ENCODE measurements at places on chromosomes 16 and 17.

DNA sequence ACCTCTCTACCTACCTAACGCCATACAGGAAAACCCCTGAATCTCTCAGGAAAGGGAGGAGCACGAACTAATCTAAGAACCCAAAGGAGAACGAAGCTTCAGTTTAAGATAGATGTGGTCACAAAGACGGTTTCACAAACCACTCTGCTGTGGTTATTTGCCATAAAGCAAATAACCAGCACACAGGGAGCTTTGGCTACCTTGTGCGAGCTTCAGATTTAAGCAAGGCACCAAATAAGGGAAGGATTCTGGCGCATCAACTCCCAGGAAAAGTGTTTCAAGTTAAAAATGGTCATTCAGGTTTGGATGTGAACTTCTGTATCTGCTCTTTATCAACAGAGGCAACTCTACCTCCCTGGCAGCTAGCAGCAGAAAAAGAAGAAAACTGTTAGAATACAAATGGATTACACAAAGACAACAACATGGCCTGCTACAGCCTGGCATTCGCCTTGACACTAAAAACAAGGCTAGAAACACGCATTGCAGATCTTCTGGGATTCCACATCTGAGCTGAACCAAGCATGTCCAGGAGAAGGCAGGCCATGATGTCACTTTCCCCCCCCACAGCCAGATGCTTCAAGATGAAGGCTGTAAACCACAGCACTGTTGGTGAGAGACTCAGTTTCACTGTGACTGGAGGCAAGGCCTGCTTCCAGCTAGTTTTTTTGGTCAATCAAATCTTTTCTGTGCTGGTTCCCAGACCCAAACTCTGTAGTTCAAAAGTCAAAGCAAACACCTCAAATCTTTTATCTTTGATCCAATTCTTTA, 43.6 kb downstream of the SMG6 start:
- no peak for DNase-seq

- DNase-seq: no peak
Observed at GRCh38 chr17:62690168-62690897, 62.9 kb downstream of the MRC2 start.

DNA sequence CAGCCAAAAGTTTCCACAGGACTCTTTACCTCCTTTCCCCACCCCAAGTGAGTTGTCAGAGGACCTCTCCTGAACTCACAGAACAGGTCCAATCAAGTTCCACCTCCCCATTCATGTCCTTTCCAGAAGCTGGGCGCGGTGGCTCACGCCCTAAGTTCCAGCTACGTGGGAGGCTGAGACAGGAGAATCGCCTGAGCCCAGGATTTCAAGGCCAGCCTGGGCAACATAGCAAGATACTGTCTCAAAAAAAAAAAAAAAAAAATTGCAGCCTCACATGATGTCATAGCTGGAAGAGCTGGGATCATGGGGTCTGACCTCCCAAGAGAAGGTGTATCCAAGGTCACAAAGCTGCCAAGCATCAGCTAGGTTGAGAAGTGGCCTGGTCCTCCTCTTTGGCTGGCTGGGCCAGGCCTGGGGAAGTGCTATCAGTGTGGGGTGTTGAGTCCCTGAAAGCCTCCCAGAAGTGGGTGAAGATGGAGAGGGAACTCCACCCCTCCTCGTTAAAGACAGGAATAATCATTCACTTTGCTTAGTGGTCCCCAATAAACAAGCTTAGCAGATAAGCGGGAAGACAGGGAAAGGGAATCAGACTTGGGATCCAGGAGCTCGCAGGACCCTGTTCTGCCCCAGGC, 5.5 kb upstream of the MNT start:
- DNase-seq: no peak

GRCh38 chr17:40564883-40565768, at the start of gene CCR7:
CCR7 (minus strand) TSS chr17:40565472; CDS start chr17:40565409, 63 bp downstream.
- DNase-seq: no peak

GRCh38 chr17:79781736-79782575, 4.0 kb downstream of the CBX2 start:
- DNase-seq: no peak

DNA sequence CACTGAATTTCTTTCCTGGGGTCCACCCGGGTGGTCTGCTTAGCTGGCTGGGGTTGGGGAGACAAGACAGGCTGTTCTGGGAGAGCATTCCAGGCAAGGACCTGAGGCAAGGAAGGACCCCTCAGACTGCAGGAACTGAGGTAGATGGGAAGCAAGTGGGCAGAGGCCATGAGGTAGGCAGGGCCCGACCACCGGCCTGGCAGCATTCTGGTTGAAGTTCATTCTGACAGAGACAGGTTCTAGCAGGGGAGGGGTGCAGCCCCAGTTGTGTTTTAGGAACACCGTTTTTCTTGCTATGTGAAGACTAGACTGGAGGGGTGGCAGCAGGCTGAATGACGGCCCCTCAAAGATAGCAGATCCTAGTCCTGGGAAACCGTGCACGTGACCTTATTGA, 17.5 kb downstream of the B9D1 start:
- DNase-seq: no peak

DNA sequence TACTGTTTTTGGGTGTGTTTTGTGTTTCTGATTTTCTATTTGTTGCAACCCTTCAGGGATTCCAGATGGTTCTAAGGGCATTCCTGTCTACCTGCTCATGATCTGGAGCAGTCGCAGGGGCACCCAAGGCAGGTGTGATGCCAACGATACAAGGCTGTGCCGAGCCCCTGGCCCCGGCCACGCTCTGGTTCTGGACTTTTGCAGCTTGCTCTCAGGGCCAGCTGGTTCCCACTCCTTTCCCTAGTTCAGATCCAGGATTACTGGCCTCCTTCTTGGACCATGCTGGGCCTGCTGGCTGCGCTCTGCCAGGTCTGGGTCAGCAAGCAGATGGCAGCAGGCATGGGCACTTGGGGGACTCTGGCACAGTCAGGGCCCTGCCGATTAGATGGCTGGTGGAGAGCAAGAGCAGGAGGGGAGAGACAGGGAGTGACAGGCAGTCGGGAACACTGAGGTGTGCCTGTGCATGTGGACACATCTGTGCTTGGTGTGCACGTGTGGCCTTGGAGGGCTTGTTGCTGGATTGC, 15.2 kb upstream of the RAP1GAP2 start:
- DNase-seq: no peak

DNA sequence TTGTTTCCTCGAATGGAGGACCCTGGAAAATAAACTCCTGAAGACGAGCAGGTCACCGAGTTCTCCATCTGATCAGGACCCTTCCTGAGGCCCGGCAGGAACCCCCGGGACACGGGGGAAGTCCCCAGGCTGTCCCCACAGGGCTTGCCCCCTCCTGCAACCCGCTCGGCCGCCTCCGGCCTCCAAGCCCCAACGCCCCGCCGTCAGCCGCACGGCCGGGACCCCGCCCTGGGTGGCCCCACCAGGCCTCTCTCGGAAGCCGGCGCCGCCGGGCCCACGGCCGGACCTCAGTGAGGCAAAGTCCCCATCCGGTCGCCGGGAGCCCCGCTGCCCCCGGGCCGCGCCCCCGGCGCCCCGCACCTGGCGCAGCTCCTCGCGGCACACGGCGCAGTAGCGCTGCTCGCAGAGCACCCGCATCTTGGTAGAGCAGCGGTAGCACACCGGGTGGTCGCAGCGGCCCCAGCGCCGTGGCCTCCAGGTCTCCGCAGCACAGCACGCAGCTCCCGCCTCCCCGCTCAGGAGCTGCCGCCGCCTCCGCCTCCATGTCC, 383 bp downstream of the ZNF598 start:
- no peak for DNase-seq

- DNase-seq: no peak
Observed at GRCh38 chr16:17453364-17454038, 17.3 kb downstream of the XYLT1 start.

DNA sequence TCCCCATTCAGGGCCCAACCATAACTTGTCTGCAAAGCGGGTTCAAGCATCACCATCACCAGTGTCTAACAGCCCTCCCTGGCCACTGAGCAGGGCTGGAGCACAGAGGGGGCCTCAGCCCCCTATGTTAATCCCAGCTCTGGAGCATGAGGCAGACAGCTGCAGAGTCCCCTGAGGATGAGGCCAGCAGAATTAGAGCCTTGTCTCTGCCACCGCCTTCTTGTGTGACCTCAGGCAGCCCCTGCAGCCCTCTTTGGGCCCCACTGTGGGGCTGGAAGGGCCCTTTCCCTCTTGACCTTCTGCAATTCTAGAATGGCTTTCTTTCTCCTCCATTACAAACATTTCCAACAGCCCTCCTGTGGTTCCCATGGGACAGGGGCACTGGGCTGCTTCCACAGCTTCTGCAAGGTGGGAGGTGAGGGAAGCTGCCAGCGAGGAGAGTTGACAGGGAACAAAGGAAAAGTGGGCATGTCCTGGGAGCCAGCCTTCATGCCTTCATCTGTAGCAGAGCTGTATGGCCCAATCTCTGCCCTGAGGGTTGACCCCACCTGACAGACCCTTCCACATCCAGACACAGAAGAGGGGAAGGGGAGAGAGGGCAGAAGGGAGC, 65.7 kb downstream of the TMEM132E start:
- DNase-seq: no peak

- DNase-seq: no peak
Observed at GRCh38 chr17:55348749-55349354, 72.8 kb downstream of the MMD start.

DNA sequence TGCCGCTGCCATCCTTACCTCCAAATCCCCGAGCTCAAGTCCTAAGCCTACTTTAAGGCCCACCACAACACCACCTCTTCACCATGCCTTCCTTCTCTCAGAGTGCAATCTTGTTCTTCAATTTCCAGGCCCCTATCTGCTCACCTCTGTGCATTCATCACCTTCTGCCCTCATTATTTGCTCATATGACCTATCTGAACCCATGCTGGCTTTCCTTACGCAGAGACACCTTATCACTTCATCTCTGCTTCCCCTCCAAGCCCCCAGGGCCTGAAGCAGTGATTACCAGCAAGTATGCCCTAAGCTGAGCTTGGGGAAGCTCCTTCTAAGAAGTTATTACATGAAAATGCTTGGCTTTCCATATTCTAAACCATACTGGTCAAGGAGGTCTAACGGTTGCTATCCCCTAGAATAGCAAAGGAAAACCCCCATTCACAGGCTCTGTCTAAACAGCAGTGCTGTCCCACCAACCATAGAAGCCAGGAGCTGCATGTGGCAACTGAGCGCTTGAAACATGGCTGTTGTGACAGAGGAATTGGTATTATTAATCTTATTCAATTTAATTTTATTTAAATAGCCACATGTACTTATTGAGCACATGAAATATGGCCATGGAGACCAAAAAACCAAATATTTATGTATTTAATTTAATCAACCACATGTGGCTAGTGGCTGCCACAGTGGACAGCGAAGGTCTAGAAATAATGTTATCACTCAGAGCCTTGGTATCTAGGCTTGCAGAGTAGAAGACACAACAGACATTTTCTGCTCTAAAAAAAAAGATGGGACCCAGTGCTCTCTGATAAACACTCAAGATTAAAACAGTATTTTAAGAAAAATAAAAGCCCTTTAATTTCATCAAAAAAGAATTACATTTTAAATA, 13.9 kb downstream of the USP7 start:
- DNase-seq: no peak

- DNase-seq: no peak
Observed at GRCh38 chr17:73336408-73337329, 24.9 kb upstream of the CDC42EP4 start.

DNA sequence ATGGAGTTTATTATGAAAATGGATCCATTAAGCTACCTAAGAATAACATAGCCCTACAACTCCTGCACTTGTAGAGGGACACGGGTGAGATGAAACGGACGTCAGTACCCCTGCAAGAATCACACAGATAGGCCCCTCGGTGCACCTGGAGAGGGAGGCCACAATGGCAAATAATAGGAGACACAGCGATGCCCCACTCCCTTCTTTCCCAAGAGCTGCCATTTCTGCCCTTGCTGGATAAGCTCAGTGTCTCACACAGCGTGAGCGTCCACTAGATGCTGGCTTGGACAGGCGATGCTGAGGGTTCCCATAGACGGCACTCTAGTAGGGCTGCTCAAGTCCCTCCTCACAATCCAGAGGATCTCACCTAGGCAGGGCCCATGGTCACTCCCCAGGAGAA, 67.8 kb downstream of the ADCY9 start:
- no peak for DNase-seq

GRCh38 chr16:69064764-69065313, 40.6 kb upstream of the HAS3 start:
- DNase-seq: no peak

DNA sequence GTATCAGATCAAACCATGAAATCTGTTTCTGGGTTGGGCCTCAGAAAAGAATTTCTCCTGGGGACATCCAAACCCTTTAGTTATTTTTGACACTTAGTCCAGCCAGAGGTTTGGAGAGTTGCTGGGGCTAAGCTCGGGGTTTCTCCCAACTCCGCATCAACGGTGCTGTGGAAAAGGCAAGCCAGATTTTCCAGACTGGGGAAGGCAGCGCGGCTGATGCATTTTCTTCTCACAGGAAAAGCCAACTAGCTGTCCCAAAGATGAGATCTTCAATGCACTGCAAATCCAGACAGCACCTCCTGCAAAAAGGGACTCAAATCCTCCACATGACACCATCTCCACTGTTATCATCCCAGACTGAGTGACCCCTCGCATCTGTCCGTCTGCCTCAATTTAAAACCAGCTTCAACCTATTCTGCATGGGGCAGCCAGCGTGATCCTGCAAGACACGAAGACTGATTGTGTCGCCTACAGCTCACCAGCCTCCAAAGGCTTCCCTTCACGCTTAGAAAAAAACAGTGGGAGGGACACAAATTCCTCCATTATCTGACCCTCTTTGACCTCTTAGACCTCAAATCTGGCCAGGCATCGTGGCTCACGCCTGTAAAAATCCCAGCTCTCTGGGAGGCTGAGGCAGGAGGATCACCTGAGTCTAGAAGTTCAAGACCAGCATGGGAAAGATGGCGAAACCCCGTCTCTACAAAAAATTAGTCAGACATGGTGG, 62.0 kb downstream of the GAS7 start:
- DNase-seq: no peak

DNA sequence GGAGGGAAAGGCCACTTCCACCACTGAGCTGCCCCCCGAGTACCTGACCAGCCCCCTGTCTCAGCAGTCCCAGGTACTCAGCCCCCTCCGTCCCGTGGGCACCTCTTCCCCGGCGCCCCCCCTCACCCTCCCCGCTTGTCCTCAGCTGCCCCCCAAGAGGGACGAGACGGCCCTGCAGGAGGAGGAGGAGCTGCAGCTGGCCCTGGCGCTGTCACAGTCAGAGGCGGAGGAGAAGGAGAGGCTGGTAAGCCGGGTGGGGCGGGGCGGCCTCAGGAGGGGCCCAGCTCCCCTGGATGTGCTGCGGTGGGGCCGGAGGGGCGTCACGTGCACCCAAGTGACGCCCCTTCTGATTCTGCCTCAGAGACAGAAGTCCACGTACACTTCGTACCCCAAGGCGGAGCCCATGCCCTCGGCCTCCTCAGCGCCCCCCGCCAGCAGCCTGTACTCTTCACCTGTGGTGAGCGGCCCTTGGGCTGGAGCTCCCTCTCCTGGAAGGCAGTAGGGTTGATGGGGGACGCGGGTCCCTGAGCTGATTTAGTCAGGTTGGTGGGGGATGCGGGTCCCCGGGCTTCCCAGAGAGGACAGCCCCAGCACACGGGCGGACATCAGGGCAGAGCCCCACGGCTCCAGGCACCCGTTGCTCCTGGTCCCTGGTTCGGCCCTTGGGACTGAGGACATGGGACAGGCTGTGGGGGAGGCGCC, 9.5 kb upstream of the MRPL12 start:
- DNase-seq: no peak

- DNase-seq: no peak
Observed at GRCh38 chr17:14815079-14815478, 450.0 kb downstream of the PMP22 start.

- DNase-seq: no peak
Observed at GRCh38 chr17:63700528-63701455, 867 bp upstream of the LIMD2 start.

- DNase-seq: no peak
Observed at GRCh38 chr16:8548166-8548565, 42.1 kb downstream of the TMEM114 start.

All from pulmonary artery endothelial cell (primary cell).